ENCODE measurements at places on chromosomes 3 and 15.

DNA sequence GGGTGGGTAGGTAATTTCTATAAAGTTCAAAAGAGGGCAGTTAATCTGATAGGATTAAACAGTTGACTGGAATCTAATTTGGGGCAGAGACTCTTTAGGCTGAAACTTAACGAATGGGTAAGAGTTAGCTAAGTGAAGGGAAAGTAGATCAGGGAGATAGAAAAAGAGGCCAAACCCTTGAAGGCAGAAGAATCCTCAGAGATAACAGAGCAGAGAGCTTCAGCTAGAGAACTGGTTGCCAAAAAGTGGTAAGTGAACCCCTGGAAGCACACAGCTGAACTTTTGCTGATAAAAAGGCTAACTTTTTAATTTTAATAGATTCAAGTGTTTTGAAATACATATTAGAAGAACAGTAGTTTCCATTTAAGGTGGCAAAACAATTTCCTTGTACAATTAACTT is 99.2 kb downstream of the FHIT start:
- DNase-seq: no peak

GRCh38 chr3:35772381-35773015 is 133.2 kb downstream of the ARPP21 start:
- no peak for DNase-seq

- DNase-seq: no peak
These were observed 87.8 kb upstream of the MDFIC2 start for GRCh38 chr3:70400194-70400593.

GRCh38 chr15:68417897-68418296 is 14.1 kb downstream of the ITGA11 start:
- DNase-seq: no peak

GRCh38 chr3:195260280-195260905 is 10.6 kb downstream of the XXYLT1 start:
- DNase-seq: no peak

- DNase-seq: peak; percentile 86
These were observed 153.1 kb downstream of the PEAK1 start for GRCh38 chr15:77266708-77267386.
